Activated CD8-positive, alpha-beta memory T cell treated with anti-CD3 and anti-CD28 coated beads for 48 hours (primary cell): ENCODE measurements at places on chromosomes 7 and 10.

DNA sequence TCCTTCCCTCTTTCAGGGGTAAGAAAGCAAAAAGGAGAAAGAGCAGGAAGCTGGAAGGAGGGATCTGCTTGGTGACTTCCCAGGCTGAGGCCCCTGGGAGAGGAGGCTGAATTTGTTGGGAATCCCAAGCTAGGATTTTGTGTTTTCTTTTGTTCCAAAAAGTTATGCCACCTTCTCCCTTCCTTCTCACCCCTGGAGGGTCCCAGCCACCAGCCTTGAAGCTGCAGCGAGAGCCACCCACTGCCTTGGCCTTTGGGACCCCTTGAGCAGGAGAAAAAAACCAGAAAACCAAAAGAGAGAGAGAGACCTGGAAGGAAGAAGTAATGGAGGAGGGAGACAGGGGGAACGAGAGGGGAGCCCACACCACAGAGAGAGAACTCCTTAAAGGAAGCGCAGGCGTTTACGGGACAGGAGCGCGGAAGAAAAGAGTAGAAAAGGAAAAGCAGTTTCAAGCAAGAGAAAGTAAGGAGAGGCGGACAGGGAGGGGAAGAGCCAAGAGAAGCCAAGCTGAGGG, 7.2 kb downstream of the VAX1 start:
- DNase-seq, result no peak

- DNase-seq, result no peak
Measured at GRCh38 chr7:54336800-54337199, 205.4 kb upstream of the VSTM2A start.

GRCh38 chr10:7475046-7475911, 64.4 kb upstream of the SFMBT2 start:
- DNase-seq, result no peak

DNA sequence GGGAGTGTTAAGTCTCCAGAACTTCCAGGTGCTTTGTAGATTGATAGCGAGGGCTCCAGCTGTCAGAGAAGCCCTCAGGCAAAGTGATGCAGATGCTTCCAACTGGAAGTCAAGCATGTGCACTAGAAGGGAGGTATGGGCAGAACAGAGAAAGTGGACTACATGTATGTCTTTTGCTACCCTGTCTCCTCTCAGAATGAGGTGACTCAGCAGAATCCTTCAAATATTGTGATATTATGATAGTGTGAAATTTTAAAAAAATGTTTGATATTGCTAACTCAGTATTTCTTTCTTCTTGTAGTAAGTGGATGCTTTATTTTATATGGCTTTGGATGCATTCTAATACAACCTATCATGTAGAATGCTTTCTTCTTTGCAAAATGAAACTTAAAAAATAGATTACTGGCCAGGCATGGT, 138.9 kb upstream of the SVIL start:
- DNase-seq, result no peak

DNA sequence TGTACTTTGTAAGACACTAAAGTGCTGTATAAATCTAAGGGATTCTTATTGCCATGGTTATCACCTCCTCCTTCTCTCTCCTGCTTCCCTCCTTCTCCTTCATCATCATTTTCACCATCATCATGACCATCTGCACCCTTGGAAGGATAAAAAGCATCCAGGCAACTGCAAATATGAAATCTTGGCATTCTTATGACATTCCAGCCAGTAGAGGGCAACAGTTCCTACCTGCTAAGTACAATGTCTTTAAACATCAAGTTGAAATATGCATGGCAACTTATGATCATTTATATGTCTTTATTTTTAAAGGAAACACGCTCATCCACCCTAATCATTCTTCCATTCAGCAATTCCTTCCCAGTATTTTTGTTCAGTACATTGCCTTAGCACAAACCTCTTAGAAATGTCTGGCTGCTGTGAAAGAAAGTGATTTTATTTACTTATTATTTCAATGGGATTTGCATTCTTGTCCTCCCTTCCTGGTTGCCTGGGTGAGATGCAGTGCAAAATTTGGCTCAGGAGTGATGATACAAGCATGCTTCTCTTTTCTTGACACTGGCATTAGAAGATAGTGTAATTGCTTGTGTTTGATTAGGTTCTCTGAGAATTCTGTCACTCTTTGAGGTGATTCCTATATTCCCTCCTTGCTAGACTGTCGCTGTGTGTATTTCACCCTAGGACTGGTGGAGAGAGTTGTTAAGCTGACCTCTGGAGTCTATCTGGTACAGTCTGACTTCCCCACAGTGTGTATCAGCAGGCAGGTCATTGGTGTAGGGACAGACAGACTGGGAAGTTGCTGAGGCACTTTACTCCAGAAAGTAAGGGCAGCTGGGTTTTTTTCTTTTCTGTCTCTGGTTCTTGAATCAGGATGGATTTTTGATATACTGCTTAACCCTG, 188.5 kb upstream of the BMPER start:
- DNase-seq, result no peak

DNA sequence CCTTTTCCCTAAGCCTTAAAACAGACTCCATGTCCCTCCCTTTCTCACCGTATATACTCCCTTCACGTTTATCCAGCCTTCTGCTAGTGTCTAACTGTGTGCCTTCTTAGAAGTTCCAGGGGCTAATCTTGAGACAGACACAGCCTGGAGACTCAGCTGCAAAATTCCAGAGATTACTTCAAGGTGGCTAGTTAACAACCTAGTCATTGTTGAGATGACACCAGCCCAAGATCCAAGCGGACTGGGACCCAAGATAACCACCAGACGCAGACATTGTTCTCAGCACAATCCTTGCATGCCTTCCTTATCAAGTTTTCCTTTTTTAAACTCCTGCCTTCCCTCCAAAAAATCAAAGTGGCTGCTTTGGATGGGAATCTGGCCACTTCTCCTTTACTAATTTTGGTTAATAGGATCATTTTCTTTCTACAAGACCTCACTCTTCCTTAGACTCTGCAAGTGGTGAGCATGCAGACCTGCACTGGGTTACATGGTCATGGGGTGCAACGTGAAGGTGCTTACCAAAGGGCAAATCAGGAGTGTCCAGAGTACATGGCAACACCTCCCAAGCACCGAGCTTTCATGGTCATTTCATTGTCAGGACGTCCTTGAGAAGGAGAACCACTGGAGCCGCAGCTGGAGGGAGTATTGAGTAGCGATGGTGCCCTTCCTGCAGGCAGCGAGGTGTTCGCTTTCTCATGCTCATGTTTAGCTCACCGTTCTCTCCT, 69.7 kb downstream of the ANLN start:
- no peak for DNase-seq

DNA sequence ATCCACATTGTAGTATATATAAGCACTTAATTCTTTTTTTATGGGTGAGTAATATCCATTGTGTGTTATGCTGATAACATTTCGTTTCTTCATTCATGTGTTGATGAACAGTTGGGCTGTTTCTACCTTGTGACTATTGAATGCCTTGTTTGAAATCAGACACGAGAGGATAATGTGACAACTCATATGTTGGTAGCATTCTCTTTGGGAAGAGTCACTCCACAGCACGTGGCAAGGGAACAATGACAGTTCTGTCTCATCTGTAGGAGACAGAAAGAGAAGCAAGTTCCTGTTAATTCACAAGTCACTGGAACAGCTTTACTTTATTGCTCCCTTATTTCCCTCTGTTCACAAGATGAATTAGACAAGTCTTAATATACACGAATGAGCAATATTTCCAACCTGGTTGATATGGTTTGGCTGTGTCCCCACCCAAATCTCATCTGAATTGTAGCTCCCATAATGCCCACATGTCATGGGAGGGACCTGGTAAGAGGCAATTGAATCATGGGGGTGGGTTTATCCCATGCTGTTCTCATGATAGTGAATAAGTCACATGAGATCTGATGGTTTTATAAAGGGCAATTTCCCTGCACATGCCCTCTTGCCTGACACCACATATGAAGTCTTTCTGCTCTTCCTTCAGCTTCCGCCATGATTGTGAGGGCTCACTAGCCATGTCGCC, 125.3 kb downstream of the SEC23IP start:
- DNase-seq, result no peak

- no peak for DNase-seq
Measured at GRCh38 chr7:79464051-79464450, 10.6 kb upstream of the MAGI2 start.

- DNase-seq, result no peak
Measured at GRCh38 chr7:86733783-86734182, 90.1 kb downstream of the GRM3 start.

- no peak for DNase-seq
Measured at GRCh38 chr10:110540031-110540430, 27.5 kb upstream of the SMC3 start.

DNA sequence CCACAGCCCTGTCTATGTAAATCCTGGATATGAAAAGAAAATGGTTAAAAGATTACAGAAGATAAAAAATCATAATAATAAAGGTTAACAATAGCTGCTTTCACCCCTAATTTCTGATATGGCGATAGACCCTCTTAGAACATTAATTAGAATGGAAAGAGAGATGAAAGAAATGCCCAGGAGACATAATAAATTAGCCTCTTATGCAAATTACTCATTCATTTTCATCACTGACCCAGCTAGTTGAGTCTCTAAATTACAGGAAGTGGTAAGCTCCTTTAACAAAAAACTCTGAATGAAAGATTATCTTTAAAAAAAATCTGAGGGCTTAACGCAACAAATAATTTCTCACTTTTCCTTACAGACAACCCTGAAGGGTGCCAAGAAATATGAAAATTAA, 12.4 kb downstream of the GFRA1 start:
- no peak for DNase-seq

DNA sequence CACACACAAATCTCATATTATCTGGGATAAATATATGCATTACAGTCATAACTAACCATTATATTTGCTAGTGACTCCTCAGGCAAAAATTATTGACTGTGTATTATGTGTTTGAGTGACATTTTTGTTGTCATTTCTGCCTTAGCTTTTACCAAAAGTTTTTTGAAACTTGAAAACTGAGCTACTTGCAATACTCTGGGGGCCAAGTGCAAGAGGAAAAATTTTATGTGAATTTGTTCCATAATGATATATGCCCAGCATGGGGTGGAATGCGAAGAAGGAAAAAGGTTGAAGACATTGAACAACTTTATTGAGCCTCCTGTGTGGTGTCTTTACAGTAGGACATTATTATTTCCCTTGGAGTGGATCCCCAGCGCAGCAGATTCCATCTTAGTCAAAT, 176.8 kb upstream of the FERD3L start:
- DNase-seq, result no peak

DNA sequence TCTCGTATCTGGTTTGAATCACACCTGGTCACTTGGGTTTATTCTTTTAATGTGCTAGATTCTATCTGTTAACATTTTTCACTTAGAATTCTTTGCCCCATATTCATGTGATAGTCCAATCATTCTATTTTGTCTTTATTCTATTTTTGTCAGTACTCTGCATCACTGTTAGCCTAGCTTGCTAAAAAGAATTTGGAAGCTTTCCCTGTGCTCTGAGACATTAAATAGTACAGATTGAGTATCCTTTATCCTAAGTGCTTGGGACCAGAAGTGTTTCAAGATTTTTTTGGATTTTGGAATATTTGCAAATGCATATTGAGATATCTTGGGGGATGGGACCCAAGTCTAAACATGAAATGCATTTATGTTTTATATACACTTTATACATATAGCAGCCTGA, 51.0 kb downstream of the RALA start:
- DNase-seq, result no peak

GRCh38 chr7:44377681-44378421, 52.5 kb upstream of the CAMK2B start:
- DNase-seq, result no peak

DNA sequence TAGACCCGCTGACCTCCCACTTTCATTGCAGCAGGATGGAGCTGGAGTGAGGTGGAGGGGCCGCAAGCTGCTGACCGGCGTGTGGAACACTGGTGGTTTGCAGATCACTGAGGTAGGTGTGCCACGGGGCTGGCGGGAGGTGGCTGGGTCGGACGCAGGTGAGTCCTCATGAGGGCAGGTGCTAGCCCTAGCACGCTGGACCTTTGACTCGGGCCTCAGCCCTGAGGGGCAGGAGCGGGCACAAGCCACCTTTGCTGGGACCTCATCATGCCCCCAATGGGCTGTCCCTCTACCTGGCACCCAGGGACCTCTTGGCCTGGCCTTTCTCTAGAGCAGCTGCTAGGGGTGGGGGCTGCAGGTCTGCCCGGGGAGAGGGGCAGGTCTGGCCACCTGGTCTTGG, 93.3 kb downstream of the ZMIZ1 start:
- DNase-seq, result no peak

GRCh38 chr7:135147899-135148721, at the start of gene TMEM140:
Gene TMEM140 (plus strand): TSS chr7:135148072. CDS start chr7:135164442, 16,370 bp downstream.
- no peak for DNase-seq

DNA sequence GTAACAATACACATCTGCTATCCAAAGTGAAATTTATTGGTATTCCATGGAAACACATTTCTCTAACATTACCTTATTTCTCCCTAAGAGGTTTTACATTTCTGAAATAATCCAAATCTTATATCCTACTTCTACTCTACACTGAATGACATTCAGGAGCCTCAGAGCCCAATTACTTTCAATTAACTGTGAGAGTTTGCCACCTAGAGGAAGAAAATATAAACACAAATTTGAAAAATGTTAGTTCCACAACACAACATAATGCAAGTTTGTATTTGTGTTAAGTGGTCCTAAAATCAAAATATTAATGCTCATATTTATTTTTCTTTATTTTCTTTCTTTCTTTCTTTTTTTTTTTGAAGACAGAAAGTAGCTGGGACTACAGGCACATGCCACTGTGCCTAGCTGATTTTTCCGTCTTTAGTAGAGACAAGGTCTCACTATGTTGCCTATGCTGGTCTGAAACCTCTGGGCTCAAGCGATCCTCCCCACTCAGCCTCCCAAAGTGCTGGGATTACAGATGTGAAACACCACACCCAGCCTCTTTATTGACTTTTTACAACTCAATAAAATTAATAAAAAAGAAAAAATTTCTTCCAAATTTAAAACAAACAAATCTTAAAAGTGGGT, 46.0 kb downstream of the ATAD1 start:
- DNase-seq, result no peak

DNA sequence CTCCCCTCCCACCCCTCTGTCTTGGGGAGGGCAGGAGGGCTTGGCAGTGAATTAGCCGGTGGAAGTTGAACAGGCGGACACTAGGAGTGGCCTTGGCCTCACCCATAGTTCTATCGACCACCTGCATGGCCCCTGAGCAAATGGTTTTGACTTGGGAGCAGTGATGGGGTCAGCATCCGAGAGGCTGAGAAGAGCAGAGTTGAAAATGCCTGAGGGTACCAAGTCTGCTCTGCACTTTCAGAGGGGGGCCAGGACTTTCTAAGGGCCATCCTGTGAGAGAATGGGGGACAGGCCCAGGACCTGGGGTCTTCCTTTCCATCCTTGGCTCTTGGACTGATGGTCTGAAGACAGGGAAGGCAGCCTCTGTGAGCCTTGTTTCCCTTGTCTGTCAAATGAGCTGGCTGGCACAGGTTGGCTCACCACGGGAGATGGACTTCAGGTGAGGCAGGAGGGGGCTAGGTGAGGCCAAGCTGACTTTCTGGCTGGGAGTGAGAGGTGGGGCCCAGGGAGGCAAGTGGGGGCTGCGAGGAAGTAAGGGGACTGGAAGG, 29.4 kb downstream of the CDH23 start:
- no peak for DNase-seq
